A549 treated with CpdA at 1 μM for 4 hours (cell line): ENCODE measurements at places on chromosomes 2 and 18. TPM values are rescaled to one million over a fixed set of nuclear protein-coding genes. Genes with fewer than 3 reads are reported as not detected.

Gene CABLES1
- 11.1 to 12.6 TPM (median 12.3 TPM) in 5 replicates for total RNA-seq

Gene ALPP
- total RNA-seq: 0.23 to 0.37 TPM (median 0.35 TPM) in 5 replicates

Gene MPV17
- 74.7 to 95.4 TPM (median 90.5 TPM) in 5 replicates for total RNA-seq

Gene ACKR3
- total RNA-seq: 25.4 to 36.2 TPM (median 31.7 TPM) in 5 replicates

Gene ABHD1
- 0.63 to 2.3 TPM (median 1.9 TPM) in 5 replicates for total RNA-seq

Gene EPB41L5
- total RNA-seq: 3.7 to 5.9 TPM (median 5.0 TPM) in 5 replicates

Gene FAM110C
- 0.06 to 0.58 TPM (median 0.12 TPM) in 5 replicates for total RNA-seq

Gene RFX8
- not detected in 5 replicates for total RNA-seq

Gene PSD4
- 9.3 to 13.0 TPM (median 10.4 TPM) in 5 replicates for total RNA-seq

Gene RAPGEF4
- total RNA-seq: 0.14 to 0.31 TPM (median 0.15 TPM) in 5 replicates

Gene COL3A1
- 0.09 to 0.28 TPM (median 0.25 TPM) in 5 replicates for total RNA-seq

Gene RBFA
- 26.9 to 31.3 TPM (median 28.6 TPM) in 5 replicates for total RNA-seq

Gene DYSF
- total RNA-seq: 0.73 to 0.94 TPM (median 0.81 TPM) in 5 replicates

Gene OTOS
- not detected in 5 replicates for total RNA-seq

Gene GPR17
- 0.09 to 0.21 TPM (median 0.12 TPM) in 4 of 5 replicates, not detected in the other for total RNA-seq

Gene GRP
- not detected in 5 replicates for total RNA-seq

Gene PTCD3
- 58.8 to 113 TPM (median 72.6 TPM) in 5 replicates for total RNA-seq

Gene LRRC30
- total RNA-seq: not detected in 5 replicates

Gene SS18
- 48.2 to 61.6 TPM (median 53.0 TPM) in 5 replicates for total RNA-seq

Gene TBR1
- total RNA-seq: 0.03 TPM in 1 of 5 replicates, not detected in the others

Gene CYP27A1
- 0.13 to 0.18 TPM (median 0.14 TPM) in 4 of 5 replicates, not detected in the other for total RNA-seq

Gene KYNU
- 311 to 380 TPM (median 336 TPM) in 5 replicates for total RNA-seq

Gene TET3
- 6.0 to 7.6 TPM (median 6.6 TPM) in 5 replicates for total RNA-seq

Gene SKA1
- total RNA-seq: 11.9 to 17.1 TPM (median 12.4 TPM) in 5 replicates

Gene EMILIN1
- 0.32 to 0.62 TPM (median 0.41 TPM) in 5 replicates for total RNA-seq

Gene ALLC
- total RNA-seq: 0.06 TPM in 1 of 5 replicates, not detected in the others

Gene GNAL
- 4.6 to 8.6 TPM (median 4.9 TPM) in 5 replicates for total RNA-seq

Gene IL1F10
- not detected in 5 replicates for total RNA-seq

Gene MYL1
- not detected in 5 replicates for total RNA-seq

Gene SP5
- 0.03 TPM in 1 of 5 replicates, not detected in the others for total RNA-seq

Gene IL1RL2
- not detected in 5 replicates for total RNA-seq

Gene MAP3K19
- total RNA-seq: not detected in 5 replicates

Gene REG3A
- not detected in 5 replicates for total RNA-seq

Gene CERKL
- total RNA-seq: 0.16 to 0.47 TPM (median 0.21 TPM) in 5 replicates

Gene SERPINB4
- total RNA-seq: 0.16 to 0.26 TPM (median 0.20 TPM) in 5 replicates

Gene CPO
- total RNA-seq: 0.13 TPM in 1 of 5 replicates, not detected in the others

Gene EML6
- 1.0 to 2.4 TPM (median 1.2 TPM) in 5 replicates for total RNA-seq

Gene UNC80
- total RNA-seq: not detected in 5 replicates

Gene FHL2
- 63.2 to 81.4 TPM (median 74.6 TPM) in 5 replicates for total RNA-seq
